ENCODE measurements at places on chromosomes 13 and 19. TPM values are rescaled to one million over a fixed set of nuclear protein-coding genes. Genes with fewer than 3 reads are reported as not detected.

Gene CYP2F1
- not detected for total RNA-seq

Gene CASP14
- not detected for total RNA-seq

Gene CATSPERD
- total RNA-seq: not detected

Gene NDFIP2
- 98.1 TPM for total RNA-seq

Gene OR10H1
- total RNA-seq: not detected

Gene IGFL2
- total RNA-seq: not detected

Gene CD37
- total RNA-seq: not detected

Gene TMC4
- not detected for total RNA-seq

Gene FUT2
- not detected for total RNA-seq

Gene FCGBP
- not detected for total RNA-seq

Gene HTR2A
- total RNA-seq: 2.1 TPM

Gene ZNF682
- 3.0 TPM for total RNA-seq

Gene SIGLEC14
- not detected for total RNA-seq

Gene PTH2
- total RNA-seq: not detected

Gene ONECUT3
- not detected for total RNA-seq

Gene PABPC3
- total RNA-seq: under 0.01 TPM

Gene FLT3LG
- total RNA-seq: 1.3 TPM

Gene ZSCAN4
- not detected for total RNA-seq

Gene ZNF221
- 3.8 TPM for total RNA-seq

Gene ATP8B3
- total RNA-seq: 0.32 TPM

Gene LRFN3
- total RNA-seq: 9.4 TPM

Gene SEMA6B
- total RNA-seq: not detected

Gene LENG9
- total RNA-seq: 13.5 TPM

Gene CD33
- total RNA-seq: not detected

Gene OR4F17
- not detected for total RNA-seq

Gene SAMD4B
- 71.9 TPM for total RNA-seq

Gene ZNF726
- 4.8 TPM for total RNA-seq

Gene MEDAG
- total RNA-seq: 228 TPM

Gene ZNF784
- 3.0 TPM for total RNA-seq

Gene KIR2DL3
- total RNA-seq: not detected

Gene TNFRSF19
- total RNA-seq: 5.4 TPM

Gene TPTE2
- total RNA-seq: not detected

Gene KLK3
- not detected for total RNA-seq

Gene NUP58
- total RNA-seq: 62.9 TPM

Gene CBARP
- total RNA-seq: 4.5 TPM

Gene OR10H2
- not detected for total RNA-seq

Gene SULT2A1
- not detected for total RNA-seq

All from GM23248 (cell line).